ENCODE measurements at places on chromosomes 3 and 15. TPM values are rescaled to one million over a fixed set of nuclear protein-coding genes. Genes with fewer than 3 reads are reported as not detected.

GRCh38 chr15:80778964-80779657 is at the start of gene CEMIP:
CEMIP (plus strand) TSS chr15:80779370; CDS start chr15:80873880, 94,510 bp downstream.
- peak; percentile 59 for DNase-seq

GRCh38 chr3:107806536-107806935 is 283.8 kb downstream of the BBX start:
- DNase-seq = no peak

DNA sequence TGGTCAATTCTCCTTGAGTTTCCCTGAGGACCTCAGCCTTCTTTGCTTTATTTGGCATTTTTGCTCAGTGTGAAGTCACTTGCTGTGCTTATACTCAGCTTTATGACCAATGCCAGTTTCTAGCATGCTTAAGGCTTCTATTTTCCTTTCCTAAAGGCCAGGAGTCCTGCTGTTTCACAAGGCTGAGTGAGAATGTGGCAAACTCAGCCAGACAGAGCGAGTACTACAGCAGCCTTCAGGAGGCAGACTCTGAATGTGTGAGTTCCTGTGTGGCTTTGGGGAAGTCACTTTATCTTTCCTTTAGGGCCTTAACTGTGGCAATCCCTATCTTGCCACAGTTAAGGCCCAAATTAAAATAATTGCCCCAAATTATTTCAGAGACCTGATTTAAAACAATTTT is 213.2 kb upstream of the MRPL3 start:
- no peak for DNase-seq

DNA sequence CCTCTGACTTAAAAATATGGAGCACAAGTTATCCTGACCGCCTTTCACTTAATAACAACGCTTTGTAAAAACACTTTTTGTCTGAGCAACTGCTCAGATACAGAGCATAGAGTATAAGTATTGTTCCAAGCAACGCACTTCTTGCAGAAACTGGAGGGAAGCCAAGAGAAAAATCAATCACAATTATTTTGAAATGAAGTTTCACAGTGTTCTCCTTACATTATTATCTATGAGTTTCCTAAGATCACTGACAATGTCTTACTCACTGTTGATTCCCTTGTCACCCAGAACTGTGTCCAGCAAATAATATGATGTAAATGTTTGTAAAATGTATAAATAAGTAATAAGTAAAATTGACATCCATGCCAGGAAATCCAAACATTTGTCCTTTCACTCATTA is 184.6 kb upstream of the GPR149 start:
- DNase-seq = no peak

SPRED1 gene
- 20.4 TPM for total RNA-seq

GRCh38 chr3:108281670-108282069 is 14.7 kb upstream of the HHLA2 start:
- no peak for DNase-seq

GRCh38 chr15:54387799-54388198 is 409.6 kb downstream of the UNC13C start:
- no peak for DNase-seq

SEC62 gene
- 36.0 TPM for total RNA-seq

DNA sequence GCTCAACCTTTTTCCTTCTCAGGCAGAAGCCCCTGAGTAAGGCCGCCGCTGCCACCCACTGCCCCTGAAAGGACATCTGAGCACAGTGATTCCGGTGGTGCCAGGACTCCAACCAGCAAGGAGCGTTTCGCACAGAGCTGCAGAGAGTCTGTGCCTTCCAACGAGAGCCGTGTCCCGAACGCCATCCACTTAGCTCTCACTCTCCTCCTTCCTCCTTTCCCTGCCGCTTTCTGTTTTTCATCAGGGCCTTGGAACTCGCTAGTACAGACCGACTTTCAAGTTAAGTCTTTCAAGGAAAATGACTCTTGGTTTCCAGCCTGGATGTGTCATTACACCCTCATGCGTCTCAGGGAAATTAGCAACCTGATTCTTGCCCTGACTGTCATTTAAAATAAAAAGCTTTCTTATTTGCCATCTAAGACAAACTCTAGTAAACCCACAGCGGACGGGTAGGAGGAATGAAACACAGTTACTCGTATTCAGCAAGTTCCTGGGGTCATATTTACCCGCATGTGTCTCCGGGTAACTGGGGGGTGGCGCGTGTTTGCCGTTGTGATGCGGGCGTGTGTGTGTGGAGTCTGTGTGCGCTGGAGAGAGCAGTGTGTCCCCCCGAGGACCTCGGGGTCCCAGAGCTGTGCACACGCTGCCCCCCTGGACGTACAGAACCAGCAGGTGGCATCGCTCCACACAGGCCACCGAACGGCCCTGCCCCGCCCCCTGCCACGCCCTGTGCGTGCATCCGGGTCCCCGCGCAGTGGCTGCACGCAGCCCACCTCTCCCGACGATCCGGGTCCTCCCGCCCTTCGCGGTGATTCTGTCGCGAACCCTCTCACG is 30.4 kb upstream of the ALDH1A3 start:
- DNase-seq = no peak

- DNase-seq = no peak
These were observed 780 bp upstream of the P4HTM start for GRCh38 chr3:48989126-48989795.

PPARG gene
- total RNA-seq = 64.2 TPM

All from tibial nerve (tissue), 4 donors.